ENCODE measurements at places on chromosomes 4 and X. TPM values are rescaled to one million over a fixed set of nuclear protein-coding genes. Genes with fewer than 3 reads are reported as not detected.

- no peaks in the 10 kb centered on the region for H3K36me3 ChIP-seq
- DNase-seq, result no peak
- H3K4me1 ChIP-seq, result no peaks in the 10 kb centered on the region
- no peaks in the 10 kb centered on the region for H3K27me3 ChIP-seq
These were observed 101.7 kb downstream of the NAA11 start for GRCh38 chr4:79223993-79224776.

DNA sequence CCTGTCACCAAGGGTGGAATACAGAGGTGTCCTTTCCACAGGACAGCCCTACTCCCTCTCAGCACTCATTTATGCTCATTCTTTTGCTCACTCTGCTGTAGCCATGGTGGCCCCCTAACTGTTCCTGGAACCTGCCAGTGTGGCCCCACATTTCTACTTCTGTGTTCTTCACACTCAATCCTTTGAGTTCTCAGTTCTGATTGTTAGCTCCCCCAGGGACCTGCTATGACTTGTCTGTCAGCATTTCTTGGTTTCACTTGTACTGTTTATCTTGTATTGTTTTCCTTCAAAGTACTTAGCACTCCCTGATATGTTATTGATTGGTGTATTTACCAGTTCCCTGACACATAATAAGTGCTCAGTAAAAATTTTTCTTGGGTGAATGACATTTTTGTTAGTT lies 14.9 kb downstream of the VBP1 start:
- no peaks in the 10 kb centered on the region for H3K4me1 ChIP-seq
- peak overlapping the region; percentile 30 for H3K27ac ChIP-seq
- no peak for DNase-seq
- no peaks in the 10 kb centered on the region for H3K27me3 ChIP-seq

- no peak for DNase-seq
- H3K36me3 ChIP-seq, result peaks cover 8% of the 10 kb centered on the region
- H3K4me3 ChIP-seq, result no peak overlapping the region
- H3K4me1 ChIP-seq, result no peaks in the 10 kb centered on the region
These were observed 55.6 kb downstream of the HAUS3 start for GRCh38 chr4:2186133-2186864.

GRCh38 chr4:22103768-22104167 lies 155.2 kb upstream of the KCNIP4 start:
- H3K36me3 ChIP-seq, result no peaks in the 10 kb centered on the region
- no peak overlapping the region for H3K4me3 ChIP-seq
- no peak overlapping the region for H3K27ac ChIP-seq
- H3K27me3 ChIP-seq, result no peaks in the 10 kb centered on the region

The IRS4 gene
- 13.7 TPM for total RNA-seq

- peaks cover 24% of the 10 kb centered on the region for H3K4me1 ChIP-seq
- peaks cover 62% of the 10 kb centered on the region for H3K36me3 ChIP-seq
- DNase-seq, result no peak
- no peaks in the 10 kb centered on the region for H3K27me3 ChIP-seq
- no peak overlapping the region for H3K4me3 ChIP-seq
These were observed 84.1 kb downstream of the IRF2 start for GRCh38 chr4:184389978-184390900.

GRCh38 chr4:99099311-99099710 lies 10.7 kb upstream of the ADH5 start:
- no peaks in the 10 kb centered on the region for H3K4me1 ChIP-seq
- H3K27ac ChIP-seq, result no peak overlapping the region
- H3K27me3 ChIP-seq, result no peaks in the 10 kb centered on the region
- H3K4me3 ChIP-seq, result no peak overlapping the region

The LAMP2 gene
- 82.9 TPM for total RNA-seq

DNA sequence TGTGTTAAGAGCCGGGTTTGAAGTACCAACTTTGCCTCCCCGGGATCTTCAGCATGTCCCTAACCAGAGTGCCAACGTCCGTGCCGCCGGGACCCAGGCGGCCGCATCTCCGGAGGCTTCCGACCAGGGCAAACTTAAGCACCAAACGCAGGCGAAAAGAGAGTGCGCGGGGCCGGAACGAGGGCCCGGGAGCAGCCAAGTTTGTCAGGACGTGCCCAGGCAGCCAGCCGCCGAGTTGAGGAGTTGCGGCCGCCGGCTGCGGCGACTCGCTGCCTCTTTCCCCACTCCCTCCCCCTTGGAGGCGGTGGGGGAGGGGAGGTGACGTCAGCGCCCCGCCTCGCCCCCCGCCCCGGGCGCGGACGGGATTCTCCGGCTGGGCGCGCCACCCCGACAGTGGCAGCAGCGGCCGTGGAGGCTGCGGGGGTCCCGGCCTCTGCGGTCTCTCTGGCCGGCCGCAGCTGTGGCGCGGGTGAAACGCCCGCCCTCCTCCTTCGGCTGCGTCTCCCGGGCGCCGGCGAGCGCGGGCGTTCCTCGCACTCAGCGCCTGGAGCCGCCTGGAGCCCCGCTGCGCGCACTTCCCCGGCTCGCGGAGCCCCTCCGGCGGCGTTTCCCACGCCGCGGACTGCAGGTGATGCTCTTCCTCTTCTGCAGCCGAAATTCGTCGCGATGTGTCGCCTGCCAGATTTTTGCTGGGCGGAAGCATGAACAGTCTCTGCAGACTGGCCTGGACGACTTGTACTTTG lies 2.9 kb upstream of the FAT1 start:
- no peaks in the 10 kb centered on the region for H3K36me3 ChIP-seq
- H3K4me1 ChIP-seq, result peaks cover 15% of the 10 kb centered on the region
- peak; percentile 90 for DNase-seq
- peak overlapping the region; percentile 98 for H3K27ac ChIP-seq
- H3K27me3 ChIP-seq, result peaks cover 6% of the 10 kb centered on the region
- peak overlapping the region; percentile 100 for H3K4me3 ChIP-seq

GRCh38 chrX:73847991-73848390 lies 285.0 kb downstream of the CHIC1 start:
- H3K27ac ChIP-seq, result no peak overlapping the region
- DNase-seq, result no peak
- H3K4me1 ChIP-seq, result no peaks in the 10 kb centered on the region
- no peak overlapping the region for H3K4me3 ChIP-seq
- H3K27me3 ChIP-seq, result peaks cover 5% of the 10 kb centered on the region
- H3K36me3 ChIP-seq, result no peaks in the 10 kb centered on the region

- H3K27me3 ChIP-seq, result peaks cover 15% of the 10 kb centered on the region
- DNase-seq, result no peak
These were observed 15.4 kb downstream of the AFP start for GRCh38 chr4:73451404-73451803.

- H3K27me3 ChIP-seq, result no peaks in the 10 kb centered on the region
- H3K4me1 ChIP-seq, result peaks cover 21% of the 10 kb centered on the region
- no peak overlapping the region for H3K4me3 ChIP-seq
- no peak overlapping the region for H3K27ac ChIP-seq
These were observed 15.9 kb downstream of the SH3TC1 start for GRCh38 chr4:8215001-8215427.

The SLC10A6 gene
- not detected for total RNA-seq

The PNMA6F gene
- not detected for total RNA-seq

GRCh38 chr4:161992317-161992716 lies 171.5 kb downstream of the FSTL5 start:
- no peak for DNase-seq
- H3K27me3 ChIP-seq, result no peaks in the 10 kb centered on the region
- no peaks in the 10 kb centered on the region for H3K36me3 ChIP-seq
- H3K4me3 ChIP-seq, result no peak overlapping the region
- H3K27ac ChIP-seq, result no peak overlapping the region

The SASH3 gene
- total RNA-seq, result not detected

The WDR13 gene
- total RNA-seq, result 80.2 TPM

The NUP62CL gene
- total RNA-seq, result 4.2 TPM

The RRH gene
- total RNA-seq, result 0.41 TPM

The CYSLTR1 gene
- not detected for total RNA-seq

DNA sequence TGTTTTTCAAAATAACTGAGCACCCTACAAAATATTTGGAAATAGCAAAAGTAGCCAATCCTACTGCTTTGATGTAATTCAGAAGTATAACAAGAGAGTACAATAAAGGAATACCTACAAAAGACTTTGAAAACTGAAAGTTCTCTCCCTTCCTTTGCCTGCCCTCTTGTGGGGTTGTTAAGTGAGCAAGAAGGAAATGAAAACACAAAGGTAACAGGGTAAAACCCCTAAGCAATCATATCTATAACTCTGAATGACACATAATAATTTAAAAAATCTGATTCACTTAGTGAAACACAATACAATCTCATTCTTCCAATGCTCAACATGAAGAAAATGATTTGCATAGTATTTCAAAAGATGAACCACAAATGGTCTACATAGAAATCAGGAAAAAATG lies 98.2 kb downstream of the FRYL start:
- peaks cover 13% of the 10 kb centered on the region for H3K36me3 ChIP-seq
- DNase-seq, result no peak
- H3K27ac ChIP-seq, result peak overlapping the region; percentile 64

GRCh38 chr4:152033621-152034020 lies 272.8 kb upstream of the GATB start:
- H3K27ac ChIP-seq, result no peak overlapping the region
- no peaks in the 10 kb centered on the region for H3K36me3 ChIP-seq
- H3K4me3 ChIP-seq, result no peak overlapping the region
- no peaks in the 10 kb centered on the region for H3K27me3 ChIP-seq
- H3K4me1 ChIP-seq, result no peaks in the 10 kb centered on the region
- no peak for DNase-seq

- no peak overlapping the region for H3K27ac ChIP-seq
- H3K4me1 ChIP-seq, result no peaks in the 10 kb centered on the region
- H3K36me3 ChIP-seq, result peaks cover 6% of the 10 kb centered on the region
- H3K27me3 ChIP-seq, result no peaks in the 10 kb centered on the region
- DNase-seq, result no peak
- no peak overlapping the region for H3K4me3 ChIP-seq
These were observed 911.2 kb downstream of the FSTL5 start for GRCh38 chr4:161252520-161253141.

The SFRP2 gene
- 5.9 TPM for total RNA-seq

The USP27X gene
- 7.8 TPM for total RNA-seq

GRCh38 chr4:61820136-61820535 lies 620.0 kb downstream of the ADGRL3 start:
- no peak for DNase-seq
- H3K4me1 ChIP-seq, result no peaks in the 10 kb centered on the region
- no peak overlapping the region for H3K27ac ChIP-seq
- H3K36me3 ChIP-seq, result peaks cover 4% of the 10 kb centered on the region
- no peak overlapping the region for H3K4me3 ChIP-seq

The QRFPR gene
- 1.4 TPM for total RNA-seq
